ENCODE measurements at places on chromosomes 7 and 10.

DNA sequence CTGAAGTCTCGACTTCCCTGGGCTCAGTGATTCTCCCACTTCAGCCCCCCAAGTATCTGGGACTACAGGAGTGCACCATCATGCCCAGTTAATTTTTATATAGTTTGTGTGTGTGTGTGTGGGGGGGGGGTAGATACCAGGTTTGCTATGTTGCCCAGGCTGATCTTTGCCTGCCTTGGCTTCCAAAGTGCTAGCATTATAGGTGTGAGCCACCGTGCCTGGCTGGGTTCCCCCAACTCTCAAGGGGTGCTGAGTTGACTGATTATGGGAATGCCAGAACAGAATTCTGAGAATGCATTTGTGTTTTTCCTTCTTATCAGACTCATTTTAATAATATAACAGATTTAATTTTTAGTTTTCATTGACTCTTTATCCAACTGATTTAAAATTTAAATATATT lies 19.5 kb downstream of the RPA3 start:
- DNase-seq: no peak

GRCh38 chr10:119817991-119818888 lies 54.4 kb downstream of the MCMBP start:
- no peak for DNase-seq

GRCh38 chr10:108450280-108450679 lies 1285.8 kb upstream of the SORCS1 start:
- DNase-seq: no peak

- no peak for DNase-seq
These were observed 164.7 kb downstream of the ZMYND11 start for GRCh38 chr10:299969-300368.

- no peak for DNase-seq
These were observed 225.5 kb upstream of the NFE2L3 start for GRCh38 chr7:25926451-25926850.

- DNase-seq: no peak
These were observed 417.2 kb upstream of the C7orf33 start for GRCh38 chr7:148173369-148173768.

GRCh38 chr7:139648941-139649425 lies 125.5 kb downstream of the CLEC2L start:
- no peak for DNase-seq

DNA sequence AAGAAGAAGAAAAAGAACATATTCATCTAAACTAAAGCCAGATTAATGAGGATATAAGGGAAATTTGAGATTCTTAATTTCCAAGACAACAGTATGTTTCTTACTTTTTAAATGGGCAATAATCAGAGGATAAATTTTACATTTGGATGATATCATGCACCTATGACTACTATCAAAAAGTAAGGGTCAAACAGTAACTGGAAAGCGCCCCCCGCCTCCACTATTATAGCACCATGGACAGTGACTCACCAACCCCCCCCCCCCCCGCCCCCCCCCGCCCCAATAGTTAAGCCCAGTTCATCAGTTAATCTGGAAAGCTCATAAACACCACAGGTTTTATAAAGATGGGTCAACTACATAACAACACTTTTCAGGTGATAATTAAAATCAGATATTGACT lies 194.3 kb upstream of the DGKB start:
- no peak for DNase-seq

DNA sequence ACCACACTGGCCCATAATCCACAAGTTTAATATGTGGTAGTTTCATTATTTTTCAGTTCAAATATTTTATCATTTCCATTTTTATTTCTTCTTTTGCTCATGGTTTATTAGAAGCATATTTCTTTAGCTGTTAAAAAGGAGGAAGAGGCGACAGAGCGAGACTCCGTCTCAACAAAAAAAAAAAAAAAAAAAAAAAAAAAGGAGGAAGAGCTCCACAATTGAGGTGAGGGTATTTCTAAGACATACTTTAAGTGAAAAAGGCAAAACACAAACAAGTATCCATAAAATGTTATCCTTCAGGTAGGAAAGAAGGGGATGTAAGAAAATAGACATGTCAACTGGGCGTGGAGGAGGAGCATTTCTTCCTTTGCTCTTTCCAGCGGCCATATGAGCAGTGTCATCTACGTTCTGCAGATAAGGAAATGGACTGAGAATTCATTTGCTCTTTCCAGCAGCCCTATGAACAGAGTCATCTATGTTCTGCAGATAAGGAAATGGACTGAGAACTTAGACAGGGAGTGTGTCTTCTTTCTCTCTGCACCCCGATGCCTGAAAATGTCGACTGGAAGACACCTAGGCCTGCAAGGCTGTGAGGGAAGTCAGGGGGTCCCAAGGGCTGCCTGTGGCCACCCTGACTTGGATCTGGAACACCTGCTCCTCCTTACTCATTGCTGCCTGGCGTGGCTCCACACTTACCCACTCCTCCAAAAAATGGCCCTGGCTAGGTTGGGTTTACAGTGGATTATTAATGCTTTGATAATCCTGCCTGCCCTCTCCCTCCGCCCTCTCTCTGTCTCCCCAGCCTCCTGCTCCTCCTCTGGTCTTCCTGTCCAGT lies 18.9 kb upstream of the RAMP3 start:
- DNase-seq: no peak

GRCh38 chr10:114179148-114179547 lies at the start of gene TDRD1:
Gene TDRD1 (plus strand): TSS chr10:114179353. CDS start chr10:114187832, 8,479 bp downstream.
- no peak for DNase-seq

DNA sequence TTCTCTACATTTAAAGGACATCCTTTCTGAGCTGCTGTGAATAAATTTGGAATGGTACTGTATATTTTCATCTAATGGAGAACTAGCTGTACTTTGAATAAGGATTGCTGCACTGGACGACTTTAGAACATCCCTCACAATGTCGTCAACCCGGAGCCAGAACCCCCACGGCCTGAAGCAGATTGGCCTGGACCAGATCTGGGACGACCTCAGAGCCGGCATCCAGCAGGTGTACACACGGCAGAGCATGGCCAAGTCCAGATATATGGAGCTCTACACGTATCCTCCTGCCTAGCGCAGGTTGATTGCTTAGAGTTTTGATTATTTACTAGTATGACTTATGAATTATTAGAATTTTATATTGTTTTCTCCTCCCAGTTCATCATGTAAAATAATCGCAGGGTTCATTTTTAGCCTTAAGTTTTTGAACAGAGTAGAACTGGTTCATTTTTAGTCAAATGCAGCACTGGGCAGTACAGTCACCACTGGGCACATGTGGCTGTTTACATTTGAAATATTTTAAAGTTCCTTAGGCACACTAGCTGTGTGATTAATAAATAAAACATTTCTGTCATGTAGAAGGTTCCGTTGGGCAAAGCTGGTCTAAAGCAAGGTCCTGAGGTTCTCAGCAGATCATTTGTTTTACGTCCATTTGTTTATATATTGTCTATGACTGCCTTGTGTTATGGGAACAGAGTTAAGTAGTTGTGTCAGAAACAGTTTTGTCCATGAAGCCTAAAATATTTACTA lies 31.5 kb downstream of the CUL1 start:
- DNase-seq: no peak

DNA sequence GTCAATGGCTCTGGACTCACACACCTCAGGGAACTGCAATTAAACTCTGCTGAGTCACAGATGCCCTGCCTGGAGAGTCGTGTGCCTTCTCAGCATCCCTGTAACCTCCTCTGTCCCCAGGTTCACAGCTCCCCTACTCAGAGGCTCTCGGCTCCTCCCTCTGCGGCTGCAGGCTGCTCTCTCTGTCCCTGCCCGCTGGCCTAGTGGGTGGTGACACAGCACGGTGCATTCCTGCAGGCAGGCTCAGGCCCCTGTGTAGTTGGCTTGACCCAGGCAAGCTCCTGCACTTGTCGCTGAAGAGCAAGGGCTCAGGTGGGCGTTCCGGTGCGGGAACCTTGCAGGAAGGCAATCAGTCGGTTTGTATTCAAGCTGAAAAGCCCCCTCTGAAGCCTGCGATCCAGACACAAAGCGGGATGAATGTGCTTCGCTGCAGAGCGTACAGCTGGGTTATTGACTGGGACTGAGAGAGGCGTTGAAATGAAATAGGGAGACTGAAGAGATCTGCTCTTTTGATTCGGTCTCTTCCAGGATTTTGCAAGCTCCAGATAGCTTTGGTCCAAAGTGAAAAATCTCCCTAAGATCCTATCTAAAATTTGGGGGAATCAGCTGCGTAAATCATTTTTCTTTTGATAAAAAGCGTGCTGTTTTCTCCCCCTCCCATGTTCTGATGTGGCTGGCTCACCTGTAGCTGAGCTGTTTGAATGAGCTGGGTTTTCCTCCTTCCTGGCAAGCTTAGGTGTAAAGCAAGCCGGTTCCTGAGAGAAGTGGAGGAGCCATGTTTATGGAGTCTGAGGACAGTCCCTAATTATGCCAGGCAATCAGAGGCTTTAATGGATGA lies 208.7 kb upstream of the PHYHIPL start:
- DNase-seq: no peak

- DNase-seq: no peak
These were observed 609.0 kb downstream of the REEP3 start for GRCh38 chr10:64130152-64130551.

DNA sequence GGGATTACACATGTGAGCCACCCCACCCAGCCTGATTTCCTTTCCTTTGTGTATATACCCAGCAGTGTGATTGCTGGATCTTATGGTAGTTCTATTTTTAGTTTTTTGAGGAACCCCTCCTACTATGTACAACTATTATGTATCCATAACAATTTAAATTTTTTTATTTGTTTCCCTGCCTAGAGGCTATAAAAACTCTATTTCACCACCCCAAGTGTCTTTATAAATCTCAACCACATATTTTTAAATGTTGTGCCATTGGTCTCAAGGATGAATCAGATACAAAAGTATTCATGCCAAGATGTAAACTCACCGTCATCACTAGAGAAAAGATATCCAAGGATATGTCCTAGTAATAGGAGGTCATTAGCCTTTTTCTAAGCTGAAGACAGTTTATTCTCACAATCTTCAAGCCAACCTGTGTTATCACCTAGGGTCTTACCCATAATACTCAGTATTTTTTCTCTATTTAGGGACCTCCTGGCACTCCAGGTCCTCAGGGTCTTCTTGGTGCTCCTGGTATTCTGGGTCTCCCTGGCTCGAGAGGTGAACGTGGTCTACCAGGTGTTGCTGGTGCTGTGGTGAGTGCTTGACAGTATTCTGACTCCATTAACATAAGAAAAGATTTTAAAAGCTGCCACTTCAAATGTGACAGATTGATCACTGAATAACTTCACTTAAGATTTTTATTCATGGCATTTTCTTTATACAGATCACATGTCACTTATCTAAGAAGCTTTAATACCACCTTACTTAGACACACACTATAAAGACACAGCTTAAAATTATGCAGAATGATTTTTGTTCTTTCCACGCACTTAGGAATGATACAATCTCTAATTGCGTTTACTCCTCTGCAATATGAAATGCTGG lies 29.4 kb downstream of the COL1A2 start:
- no peak for DNase-seq

GRCh38 chr7:2724453-2725177 lies 36.6 kb downstream of the AMZ1 start:
- no peak for DNase-seq

DNA sequence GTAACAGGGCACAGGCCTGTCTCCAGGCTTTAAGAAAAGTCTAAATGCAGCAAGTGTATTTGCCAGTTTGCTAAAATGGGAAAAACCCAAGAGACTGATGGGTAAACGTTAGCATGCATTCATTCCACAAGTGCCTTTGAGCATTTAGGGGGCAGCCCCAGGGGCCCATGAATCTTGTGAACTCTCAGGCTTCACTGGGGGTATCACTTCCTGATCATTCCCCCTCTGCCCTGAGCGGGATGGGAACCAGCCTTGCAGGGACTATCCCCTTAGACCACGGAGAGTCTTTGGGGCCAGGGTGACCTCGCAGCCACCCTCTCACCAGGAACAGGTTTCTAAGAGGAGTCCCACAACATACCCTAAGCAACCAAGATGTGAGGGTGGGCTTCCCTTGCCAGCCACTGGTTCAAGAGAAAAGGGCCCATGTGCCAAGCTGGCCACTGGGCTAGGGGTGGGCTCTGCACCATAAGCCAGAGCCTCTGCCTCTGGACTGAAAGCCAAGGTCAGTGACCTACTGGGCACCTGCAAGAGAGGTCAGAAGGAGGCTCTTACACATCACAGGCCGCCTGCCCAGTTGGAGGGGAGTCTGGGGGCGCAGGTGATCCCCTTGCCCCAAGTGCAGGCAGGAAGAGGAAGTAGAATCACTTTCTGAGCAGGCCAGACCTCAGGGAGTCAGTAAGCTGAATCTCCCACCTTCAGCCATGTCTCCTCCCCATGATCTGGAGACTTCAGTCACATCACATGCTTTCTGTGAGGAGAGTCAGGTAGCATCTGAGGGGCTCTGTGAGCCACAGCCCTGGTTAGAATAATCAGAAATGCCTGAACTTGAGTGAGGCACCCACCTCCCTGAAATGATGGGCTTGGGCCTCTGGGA lies 75.0 kb downstream of the C10orf105 start:
- DNase-seq: no peak

DNA sequence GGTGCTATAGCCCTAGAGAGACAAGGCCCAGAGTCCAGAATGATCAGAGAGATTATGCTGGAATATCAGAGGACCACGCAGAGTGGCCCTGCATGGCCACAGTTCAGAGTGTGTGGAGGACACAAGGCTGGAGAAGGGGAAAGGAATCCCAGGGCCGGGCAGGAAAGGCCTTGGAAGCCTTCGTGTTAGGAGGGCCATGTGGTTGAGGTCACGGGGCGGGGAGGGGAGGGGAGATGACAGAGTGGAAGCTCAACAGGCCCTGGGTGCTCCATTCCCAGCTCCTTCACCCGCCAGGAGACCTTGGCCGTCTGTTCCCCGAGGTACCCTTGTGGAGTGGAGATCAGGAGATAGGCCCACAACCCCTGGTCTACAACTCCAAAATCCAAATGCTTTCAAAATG lies 13.2 kb upstream of the EN2 start:
- DNase-seq: no peak

DNA sequence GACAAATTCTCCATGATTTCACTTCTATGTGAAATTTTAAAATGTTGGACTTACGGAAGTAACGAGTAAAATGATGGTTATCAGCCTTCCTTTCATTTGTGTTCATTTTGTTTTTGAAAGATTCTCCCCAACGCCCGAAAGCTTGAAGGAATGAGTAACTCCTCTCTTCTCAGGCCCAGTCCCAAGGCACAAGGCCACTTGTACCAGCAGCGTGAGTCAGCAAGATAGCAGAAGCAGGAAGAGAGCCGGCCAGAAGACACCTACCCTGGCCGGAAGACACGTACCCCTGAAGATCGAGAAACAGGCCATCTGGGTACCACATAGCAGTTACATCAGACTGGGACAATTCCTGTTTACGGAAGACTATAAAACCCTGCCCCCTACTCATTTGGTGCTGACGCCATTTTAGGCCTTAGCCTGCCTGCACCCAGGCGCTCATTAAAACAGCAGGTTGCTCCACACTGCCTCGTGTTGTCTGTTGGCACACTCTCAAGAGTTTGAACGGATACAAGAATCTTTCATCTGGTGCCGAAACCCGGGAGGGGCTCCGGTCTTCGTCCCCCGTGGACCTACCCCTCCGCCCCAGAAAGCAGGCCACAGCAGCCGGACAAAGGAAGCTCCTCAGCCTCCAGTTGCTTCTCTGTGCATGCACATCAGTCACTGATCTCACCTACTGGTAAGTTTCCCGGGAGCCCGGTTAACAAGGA lies 60.4 kb downstream of the LRRC17 start:
- DNase-seq: no peak

Data from stimulated activated CD8-positive, alpha-beta memory T cell treated with anti-CD3 and anti-CD28 coated beads, Interleukin-15, amount 100 ng/mL, for 4 hours (primary cell).